Left forelimb (tissue), 1 donor: ENCODE measurements at places on chromosomes 7 and 10.

DNA sequence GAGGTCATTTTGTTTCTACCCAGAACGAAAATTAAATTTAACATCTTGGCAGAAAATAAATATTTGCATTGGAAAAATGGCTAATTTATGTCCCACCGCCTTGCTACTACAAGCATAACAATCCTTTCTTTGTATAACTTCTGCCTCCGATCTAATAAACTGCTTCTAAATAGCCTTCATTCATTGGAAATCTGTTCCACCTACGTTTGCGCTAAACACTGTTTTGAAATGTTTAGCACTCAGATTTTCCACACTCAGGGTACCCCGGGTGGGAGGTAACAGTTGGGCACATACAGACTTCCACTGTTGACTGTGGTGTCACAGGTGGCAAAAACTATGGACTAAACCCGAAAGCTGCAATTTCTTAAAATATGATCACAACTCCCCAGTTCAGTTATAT lies 96.4 kb downstream of the FGFR2 start:
- DNase-seq = no peak

GRCh38 chr7:108094933-108095710 lies 35.0 kb downstream of the LAMB4 start:
- no peak for DNase-seq

DNA sequence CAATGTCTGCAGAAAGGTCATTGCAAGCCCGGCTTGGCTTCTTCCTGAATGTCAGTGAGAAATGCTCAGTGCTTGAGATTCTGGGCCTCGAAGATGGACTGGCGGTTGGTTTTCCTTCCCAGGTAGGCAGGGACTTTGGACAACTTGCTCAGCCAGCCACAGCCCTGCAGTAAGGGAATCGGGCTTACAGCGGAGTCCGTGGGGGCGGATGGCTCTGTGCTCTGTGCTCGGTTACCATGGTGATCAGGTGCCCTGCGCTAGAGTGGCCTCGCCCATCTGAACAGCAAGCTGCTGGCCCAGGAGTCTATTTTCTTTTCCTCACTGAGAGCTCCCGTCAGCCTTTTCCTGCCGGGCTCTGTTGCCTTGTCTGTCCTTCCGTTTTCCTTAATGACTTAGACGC lies 77.8 kb upstream of the SH2B2 start:
- no peak for DNase-seq

DNA sequence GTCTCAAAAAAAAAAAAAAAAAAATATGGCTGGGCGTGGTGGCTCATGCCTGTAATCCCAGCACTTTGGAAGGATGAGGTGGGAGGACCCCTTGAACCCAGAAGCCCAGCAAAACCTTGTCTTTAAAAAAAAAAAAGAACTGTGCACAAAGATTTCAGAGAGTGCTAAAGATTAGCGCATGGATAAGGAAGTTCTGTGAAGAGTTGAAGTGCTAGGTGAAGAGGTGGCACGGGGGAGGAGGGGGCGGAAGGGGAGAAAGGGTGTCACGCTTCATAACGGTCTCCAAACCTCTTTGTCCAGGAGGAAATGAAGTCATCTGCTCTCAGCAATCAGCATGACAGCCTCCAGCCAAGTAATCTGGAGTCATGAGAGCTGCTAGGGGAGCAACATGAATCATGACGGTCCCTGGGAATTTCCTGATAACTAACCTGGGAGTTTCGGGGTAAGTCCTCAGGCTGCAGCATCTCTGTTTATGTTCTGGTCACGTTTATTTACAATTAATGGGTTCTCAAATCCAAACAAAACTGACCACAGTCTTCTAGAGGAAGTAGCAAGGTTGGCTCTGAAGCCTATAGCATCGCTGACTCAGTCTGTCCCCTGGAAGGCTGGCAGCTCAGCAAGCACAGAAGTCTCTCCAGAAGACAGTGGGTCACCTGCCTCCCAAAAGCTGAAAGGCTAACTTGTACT lies 1.9 kb upstream of the PLAU start:
- DNase-seq = no peak

GRCh38 chr7:45224832-45225231 lies 67.2 kb downstream of the RAMP3 start:
- DNase-seq = no peak

GRCh38 chr7:15086862-15087261 lies 184.3 kb upstream of the DGKB start:
- DNase-seq = no peak

DNA sequence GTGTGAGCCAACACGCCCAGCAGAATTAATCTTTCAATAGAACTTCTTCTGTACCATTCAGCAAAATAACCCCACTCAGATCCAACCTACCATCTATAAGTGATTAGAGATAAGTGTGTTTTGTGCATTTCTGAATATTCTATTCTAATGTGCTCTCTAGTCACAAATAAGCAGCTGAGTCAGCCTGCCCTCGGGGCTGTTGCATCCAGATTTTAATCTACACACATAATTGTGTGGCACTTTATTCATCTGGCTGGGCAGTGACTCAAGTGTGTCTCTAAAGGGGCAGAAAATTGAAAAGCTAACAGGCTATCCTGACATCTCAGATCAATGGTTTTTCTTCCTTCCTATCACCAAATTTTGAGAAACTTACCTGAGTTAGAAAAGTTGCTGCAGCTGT lies 60.3 kb downstream of the PRR15 start:
- DNase-seq = no peak

GRCh38 chr7:81030472-81030871 lies 111.6 kb upstream of the SEMA3C start:
- DNase-seq = no peak

DNA sequence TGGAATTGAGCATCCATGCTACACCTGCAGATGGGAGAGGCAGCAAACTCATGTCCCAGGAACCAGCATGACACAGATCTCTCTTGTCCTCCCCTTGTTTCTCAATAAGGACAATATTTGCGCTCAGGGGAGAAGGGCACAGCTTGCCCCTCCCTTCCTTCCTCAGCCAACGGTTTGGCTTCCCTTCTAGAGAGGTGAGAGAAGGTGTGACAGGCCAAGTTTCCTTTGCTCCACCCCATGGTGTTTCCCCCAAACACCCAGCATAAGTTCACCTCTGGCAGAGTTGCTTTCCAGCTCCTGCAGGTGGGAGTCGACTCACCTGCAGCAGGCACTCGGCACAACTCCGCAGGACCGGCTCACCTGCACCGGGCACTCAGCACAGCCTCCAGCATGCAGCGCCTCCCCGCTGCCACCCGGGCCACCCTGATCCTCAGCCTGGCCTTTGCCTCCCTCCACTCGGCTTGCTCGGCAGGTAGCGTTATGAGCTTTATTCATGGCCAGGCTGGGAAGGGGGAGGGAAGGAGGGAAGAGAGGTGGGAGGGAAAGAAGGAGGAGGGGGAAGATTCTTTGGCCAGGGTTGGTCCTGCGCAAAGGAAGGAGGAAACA lies at the start of the genes ATP6V0A4 and TMEM213:
ATP6V0A4 (minus strand) TSS at position 482 of the 606 bp plus-strand sequence. CDS start 26,949 bp downstream, outside the sequence.
TMEM213 (plus strand) TSS at position 280 of the 606 bp plus-strand sequence; CDS start at position 391, 111 bp downstream.
- DNase-seq = no peak

- DNase-seq = no peak
Measured at GRCh38 chr7:150735596-150736358, 1.4 kb upstream of the GIMAP5 start.

- DNase-seq = no peak
Measured at GRCh38 chr10:133278577-133279265, 2.1 kb upstream of the ADAM8 start.

DNA sequence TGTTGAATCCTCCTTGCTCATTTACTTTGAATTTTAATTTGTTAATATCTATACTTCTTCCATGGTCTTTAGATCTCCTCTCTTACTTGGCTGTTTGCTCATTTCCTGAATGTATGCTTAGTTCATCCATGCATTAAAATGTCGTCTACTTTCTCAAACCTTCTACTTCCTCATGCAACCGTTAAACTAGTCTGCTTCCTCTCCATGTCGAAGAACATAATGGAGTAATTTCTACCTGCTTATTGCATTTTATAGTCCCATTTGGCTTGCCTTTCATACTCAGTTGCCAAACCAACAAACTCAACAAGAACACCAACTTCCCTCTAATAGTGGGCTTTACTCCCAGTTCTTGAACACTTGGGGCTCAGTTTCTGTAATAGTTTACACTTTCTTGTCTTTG lies 43.8 kb upstream of the SEMA3D start:
- DNase-seq = no peak

GRCh38 chr10:118116715-118117449 lies 70.1 kb upstream of the RAB11FIP2 start:
- no peak for DNase-seq

DNA sequence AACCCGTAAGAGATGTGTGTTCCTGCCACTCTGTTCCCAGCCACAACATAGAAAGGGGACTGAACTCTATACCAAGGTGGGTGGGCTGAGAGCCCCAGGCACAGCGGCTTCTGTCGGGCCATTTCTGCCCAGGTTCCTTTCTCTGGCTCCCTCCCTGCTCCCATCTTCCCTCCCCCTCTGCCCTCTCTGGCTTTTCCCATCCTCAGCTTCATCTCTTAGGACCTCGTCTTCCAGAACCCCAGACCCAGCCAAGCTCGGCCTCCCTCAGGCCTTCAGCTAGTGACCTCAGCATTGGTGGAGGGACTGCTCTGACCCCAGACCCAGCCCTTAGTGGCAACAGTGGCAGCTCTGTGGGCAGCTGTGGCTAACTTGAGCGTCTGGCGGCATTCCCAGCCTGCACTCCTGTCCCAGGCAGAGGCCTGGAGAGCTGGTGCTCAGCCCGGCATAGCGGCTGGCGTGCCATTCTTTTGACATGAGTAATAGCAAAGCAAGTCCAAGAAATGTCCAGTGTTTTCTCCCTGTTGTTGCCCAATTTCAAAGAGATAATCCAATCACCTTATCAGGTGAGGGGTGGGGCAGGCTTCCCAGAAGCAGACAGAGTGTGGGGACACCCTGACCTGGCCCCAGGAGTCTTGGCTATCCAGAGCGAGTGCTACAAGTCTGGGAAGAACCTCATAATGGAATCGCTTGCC lies 15.9 kb downstream of the PTPRE start:
- no peak for DNase-seq
